G401 (cell line): ENCODE measurements at places on chromosomes 5 and 9.

DNA sequence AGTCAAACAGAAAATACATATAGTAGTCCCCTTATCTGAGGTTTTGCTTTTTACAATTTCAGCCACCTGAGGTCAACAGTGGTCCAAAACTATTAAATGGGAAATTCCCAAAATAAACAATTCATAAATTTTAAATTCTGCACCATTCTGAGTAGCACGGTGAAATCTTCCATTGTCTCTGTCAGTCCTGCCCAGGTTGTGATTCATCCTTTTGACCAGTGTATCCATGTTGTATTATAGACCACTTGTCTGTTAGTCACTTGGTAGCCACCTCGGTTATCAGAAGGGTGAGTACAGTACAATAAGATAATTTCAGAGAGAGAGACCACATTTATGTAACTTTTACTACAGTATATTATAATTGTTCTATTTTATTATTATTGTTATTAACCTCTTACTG is 2.8 kb downstream of the CCDC152 start:
- DNase-seq, result no peak

- no peak for DNase-seq
These were observed 60.9 kb downstream of the ARHGEF28 start for GRCh38 chr5:73686912-73687311.

DNA sequence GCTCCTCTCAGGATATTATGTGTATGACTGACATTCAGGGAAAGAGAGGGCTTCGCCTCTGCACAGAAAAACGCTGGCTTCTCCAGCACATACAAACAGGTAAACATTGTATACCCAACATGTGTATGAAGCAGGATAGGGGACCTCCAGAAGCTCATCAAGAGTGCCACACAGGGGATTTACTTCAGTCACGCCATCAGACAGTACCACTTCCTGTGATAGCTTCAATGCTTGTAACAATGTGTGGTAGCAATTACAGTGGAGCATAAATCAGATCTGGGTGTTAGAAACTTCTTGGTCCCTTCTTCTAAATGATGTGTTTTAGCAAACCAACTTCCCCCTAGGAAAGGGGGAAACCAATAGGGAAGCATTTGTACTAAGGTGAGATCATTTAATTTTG is 160.8 kb downstream of the TSSK1B start:
- no peak for DNase-seq

DNA sequence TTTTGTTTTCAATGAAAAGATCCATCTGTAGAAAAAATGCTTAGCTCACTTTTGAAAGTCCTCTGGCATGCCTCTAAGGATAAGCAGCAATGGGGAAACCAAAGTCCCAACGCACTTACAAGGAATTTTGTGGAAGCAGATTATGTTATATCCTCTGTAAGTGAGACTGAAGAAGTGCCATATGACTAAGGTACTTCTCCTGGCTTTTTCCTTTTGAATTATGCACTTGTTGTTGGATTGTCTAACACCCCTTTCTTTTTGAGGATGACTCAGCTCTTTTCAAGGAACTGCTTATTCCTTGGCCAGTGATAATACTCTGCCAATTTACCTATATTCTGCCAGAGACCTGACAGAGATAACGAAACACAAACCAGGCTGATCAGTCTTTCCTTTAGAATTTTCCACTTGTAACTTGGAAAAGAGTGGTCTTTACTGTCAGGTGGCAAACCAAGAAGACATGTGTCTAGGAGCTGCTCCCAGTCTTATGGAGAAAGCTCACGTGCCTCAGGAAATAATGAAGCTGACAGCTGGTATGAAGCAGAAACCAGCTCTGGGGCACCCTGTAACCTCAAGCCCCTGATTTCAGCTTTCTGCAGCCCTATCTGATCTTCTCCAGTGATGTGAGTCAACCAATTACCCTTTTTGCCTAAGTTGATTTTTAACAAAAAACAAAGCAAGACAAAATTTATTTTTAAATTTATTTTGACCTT is 290.8 kb upstream of the FBXL7 start:
- no peak for DNase-seq

DNA sequence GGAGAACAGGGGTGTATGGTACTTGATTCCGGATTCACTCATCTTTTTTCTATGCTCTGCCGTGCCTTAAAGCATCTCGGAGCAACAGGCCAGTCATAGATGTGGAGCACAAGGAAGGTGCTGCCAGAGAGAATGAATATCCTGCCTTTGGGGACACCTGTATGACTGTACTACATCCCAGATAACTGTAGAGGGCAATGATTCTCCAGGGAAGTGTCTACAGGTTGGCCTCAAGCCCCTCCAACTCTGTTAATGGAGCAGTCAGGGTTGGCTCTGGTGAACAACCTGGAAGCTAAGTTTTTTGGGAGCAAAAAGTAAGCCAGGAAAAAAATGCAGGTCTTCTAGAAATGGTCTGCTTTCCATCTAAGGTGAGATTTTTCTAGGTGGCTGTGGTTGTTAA is 71.0 kb downstream of the NREP start:
- no peak for DNase-seq
